ENCODE measurements at places on chromosomes 2 and 18. TPM values are rescaled to one million over a fixed set of nuclear protein-coding genes. Genes with fewer than 3 reads are reported as not detected.

Gene ZAP70
- not detected for total RNA-seq

DNA sequence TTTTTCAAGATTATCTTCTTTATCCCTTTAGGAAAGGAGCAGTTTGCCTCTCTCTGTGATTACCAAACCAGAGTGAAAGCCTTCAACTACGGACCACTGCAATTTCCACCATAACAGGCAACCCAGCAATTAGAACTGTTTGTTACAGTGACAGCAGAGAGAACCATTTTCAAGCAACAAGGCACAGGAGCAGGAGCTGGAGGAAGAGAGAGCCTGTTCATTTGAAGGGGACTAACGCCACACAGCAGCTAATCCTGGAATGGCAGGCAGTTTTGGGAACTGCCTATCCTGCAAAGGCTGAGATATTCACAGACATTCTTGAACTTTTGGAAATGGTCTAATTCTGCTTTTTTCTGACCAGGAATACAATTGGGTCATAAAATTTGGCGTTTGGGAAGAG is 1541.9 kb upstream of the PIK3C3 start:
- peak; percentile 72 for DNase-seq

Gene TEKT4
- total RNA-seq = not detected

- no peak for DNase-seq
These were observed 485.1 kb downstream of the NRXN1 start for GRCh38 chr2:50546790-50547189.
